ENCODE measurements at places on chromosomes 1 and 21.
A peak's percentile ranks its signal among the peaks of the same experiment; 100 is the strongest.

DNA sequence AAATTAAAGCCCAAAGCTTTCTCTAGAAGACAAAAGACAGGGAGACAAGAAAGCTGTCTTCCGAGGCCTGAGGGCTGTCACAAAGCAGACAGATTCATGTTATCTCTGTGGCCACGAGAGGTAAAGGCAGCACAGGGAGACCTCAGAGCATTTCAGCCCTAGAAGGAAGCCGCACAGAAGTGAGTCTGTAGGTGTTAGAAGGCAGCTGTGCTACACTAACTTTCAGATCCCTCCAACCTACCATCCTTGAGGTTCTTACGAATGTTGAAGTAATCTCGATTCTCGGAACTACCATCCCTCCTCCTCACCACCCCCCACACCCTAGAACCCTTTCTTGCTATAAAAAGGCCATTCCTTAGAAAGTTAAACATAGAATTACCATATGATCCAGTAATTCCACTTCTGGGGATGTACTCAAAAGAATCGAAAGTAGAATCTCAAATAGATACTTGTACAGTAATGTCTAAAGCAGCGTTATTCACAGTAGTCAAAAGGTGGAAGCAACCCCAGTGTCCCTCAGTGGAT, 21.5 kb upstream of the LYST start:
- DNase-seq, result no peak

GRCh38 chr1:152457071-152457470, 43.0 kb upstream of the CRNN start:
- DNase-seq, result no peak

DNA sequence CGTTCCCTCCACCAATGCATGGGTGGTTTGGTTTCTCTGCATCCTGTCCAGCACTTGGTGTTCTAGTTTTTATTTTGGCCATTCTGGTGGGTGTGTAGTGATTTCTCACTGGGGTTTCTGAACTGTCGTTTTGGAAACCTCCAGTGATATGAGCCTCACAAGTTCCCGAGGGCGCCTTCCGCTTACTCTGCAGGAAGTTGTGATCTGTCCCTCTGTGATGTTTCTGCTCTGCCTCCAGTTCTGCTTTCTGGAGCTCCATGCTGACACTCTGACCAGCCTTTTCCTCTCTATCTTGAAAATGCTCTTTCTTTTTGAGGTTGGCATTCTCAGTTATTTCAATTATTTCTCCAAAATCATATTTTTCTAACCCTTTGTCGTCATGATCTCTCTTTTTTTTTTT, 111.6 kb downstream of the PLD5 start:
- no peak for DNase-seq

DNA sequence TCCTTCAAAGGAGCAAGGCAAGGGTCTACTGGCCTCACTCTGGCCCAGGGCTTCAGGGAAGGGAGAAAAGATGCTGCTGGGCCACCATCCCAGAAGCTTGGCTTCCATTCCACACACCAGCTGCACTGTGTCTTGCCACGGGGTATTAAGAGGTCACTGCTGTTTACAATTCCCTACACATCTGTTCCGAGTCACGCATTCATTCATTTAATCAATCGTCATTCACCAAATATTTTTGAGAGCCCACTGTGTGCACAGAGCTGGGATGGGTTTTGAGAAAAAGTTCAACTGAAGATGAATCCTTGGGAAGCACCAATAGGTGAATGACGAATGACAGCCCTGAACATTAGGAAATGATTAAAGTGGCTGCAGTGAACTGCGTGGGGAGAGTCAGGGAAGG, 101.7 kb downstream of the NAV1 start:
- DNase-seq, result peak; percentile 89

DNA sequence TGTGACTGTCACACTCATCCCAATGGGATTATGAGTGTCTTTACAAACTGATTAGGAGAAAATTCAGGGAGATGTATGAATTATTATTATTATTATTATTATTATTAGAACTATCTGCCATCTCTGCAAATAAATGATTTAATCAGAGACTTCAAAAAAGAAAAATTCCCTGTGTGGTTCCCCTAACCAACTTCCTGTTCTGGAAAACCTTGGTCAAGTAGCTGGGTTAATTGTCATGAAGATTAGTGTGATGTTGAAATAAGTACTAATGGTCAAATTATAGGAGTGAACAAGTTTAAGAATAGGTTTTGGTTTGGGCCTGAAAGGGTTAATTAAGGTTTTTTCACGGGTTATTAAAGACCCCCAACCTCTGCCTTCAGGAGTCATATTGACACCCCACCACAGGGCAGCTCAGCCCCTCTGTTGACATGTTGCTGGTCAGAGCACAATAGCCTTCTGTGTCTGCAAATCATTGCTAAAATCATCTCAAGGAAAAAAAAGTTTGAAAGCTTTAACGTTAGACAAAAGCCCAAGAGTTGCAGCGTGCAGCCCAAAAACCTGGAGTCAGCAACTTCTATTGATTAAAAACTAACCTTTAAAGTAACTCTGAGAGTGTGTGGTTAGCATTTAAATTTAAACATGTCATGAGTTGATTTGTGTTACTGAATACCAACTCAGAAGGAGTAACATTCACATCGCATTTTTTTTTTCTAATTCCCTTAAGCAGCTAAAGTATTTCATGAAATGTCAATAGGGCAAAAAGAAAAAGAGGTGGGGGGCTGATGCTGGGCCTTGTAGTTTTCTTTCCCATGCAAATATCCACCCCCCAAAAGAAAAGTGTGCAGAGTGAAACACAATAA, 272.5 kb downstream of the TM2D1 start:
- no peak for DNase-seq

- DNase-seq, result no peak
These were observed 63.1 kb upstream of the MUTYH start for GRCh38 chr1:45403298-45403697.

DNA sequence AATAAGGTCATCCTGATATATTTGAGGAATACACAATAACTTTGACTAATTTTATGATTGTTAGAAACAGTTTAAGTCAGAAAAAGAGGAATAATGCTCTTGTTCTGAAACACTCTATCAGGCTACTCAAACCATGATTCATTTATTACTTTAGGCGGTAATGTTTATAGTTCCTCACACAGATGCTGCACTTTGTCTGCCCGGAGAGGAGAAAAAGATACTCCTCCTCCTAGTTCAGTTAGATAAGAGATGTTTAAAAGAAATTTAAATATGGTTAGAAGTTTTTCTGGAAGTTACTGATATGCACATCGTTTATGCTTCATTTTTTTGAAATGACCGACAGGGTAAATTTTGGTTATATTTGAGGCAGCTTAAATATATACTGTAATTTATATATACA, 103.0 kb downstream of the ZMYM4 start:
- DNase-seq, result no peak

DNA sequence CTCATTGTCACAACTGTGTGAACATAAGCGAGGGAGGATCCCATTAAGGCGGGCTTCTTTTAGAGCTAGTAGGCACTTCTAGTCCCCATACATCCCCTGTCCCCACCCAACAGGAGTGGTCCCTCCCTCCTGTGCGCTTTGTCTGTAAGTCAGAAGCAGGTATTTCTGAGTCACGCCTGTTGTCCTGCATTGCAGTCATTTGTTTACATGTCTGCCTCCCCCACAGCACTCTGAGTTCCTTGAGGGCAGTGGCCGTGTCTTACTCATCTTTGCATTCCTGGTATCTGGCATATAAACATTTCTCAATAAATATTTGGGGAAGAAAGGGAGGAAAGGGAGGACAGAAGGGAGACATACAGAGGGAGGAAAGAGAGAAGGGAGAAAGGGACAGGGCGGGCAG, 40.3 kb downstream of the PLEKHA6 start:
- peak; percentile 88 for DNase-seq

DNA sequence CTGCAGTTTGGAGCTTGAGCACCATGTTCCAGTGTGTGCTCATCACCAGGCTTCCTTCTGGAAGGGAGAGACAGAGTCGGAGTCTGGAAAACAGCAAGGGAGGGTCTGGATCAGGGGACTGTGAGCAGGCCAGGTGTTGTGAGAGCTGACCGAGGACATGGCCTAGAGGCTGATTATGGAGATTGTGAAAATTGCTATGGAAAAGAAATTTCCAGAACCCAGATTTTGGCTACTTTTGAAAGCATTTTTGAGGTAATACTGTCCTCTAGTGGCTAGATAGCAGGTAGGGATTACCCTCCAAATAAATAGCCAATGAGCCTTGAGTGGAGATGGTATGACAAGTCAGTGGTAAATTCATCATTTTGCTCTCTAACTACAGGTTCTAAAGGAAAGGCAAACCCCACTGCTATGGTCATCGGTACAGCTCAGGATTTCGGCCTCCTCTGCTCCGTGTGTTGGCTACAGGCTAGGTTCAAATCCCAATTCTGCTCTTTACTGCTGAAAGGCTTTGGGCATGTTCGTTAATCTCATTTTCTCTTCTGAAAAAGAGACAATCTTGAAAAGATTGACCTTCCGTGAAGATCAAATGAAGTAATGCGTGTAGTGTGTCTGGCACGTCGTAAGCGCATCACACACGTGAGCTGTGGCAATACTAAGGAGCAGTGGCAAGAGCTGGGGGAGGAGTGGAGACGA, 1.0 kb upstream of the HAO2 start:
- DNase-seq, result no peak

DNA sequence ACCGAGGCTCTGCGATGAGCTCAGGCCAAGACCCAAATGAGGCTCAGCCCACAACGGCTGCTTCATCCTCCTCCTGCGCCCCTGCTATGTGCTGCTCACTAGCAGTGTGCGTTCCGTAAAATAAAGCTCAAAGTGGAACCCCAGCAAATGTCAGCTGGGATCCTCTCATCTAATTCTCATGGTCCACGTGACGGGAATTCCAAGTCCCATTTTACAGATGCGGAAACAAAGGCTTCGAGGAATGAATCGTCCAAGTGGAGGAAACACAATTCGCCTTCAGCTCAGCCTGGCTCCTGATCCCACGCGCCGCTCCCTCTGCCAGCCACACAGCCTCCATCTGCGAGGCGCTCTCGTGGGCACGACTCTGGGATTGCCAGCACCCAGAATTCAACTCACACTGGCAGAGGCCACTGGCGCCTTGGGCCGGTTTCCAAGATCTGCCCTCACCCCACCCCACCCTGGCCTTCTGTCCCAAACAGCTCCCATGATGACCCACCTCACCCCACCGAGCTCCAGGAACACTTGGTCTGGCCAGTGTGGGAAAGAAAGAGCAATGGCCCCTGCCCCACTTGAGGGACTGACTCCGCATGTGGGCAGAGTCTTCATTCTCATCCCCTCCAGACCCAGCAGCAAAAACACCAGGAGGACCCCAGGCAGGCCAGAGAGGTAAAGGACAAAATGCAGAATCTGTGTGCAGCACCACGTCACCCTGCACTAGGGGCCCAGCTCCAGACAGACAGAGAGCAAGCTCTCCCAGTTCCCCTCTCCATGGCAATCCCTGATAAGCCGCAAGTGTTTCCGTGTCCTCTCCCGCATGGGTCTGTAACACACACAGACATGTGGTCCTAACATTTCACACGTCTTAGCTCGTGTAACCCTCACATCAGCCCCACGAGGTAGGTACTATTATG, 10.5 kb downstream of the CASZ1 start:
- DNase-seq, result no peak

GRCh38 chr1:156910309-156910782, 10.1 kb upstream of the LRRC71 start:
- no peak for DNase-seq

GRCh38 chr1:79599257-79599656, 592.7 kb upstream of the ADGRL4 start:
- no peak for DNase-seq

DNA sequence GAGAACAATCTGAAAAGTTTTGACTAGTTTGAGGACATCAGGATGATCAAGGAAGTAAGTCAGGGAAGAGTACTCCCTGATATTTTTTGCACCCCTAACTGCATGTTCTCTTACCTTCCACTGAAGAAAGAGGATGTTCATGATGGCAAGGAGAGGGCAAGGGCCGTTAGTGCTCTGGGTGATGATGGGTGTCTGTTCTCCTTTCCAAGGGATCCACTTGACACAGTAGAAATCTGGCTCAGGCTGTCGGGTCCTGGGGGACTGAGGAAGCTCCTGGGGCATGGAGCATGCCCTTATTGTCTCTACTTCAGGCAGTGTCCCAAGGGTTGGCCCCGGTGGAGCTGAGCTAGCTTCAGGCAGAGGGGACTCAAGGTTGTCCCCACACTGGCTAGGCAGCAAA, 4.7 kb downstream of the MINDY1 start:
- no peak for DNase-seq

DNA sequence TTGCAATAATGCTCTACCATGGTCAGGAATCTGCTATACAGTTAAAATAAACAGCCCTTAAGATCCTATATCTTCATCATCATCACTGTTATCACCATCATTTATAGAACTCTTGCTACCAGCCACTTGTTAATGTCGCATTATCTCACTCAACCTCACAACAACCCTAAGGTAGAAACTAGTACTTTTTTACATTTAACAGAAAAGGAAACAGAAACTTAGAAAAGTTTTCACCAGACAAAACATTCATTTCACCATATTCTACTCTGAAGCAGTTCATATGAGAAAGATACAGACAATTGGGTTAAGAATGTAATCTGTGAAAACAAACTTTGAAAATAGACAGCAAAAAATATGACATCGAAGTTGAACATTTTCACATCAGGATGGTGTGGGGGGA, 262.6 kb downstream of the ATG4C start:
- no peak for DNase-seq

GRCh38 chr1:201356236-201356635, 21.2 kb downstream of the TNNT2 start:
- DNase-seq, result no peak

DNA sequence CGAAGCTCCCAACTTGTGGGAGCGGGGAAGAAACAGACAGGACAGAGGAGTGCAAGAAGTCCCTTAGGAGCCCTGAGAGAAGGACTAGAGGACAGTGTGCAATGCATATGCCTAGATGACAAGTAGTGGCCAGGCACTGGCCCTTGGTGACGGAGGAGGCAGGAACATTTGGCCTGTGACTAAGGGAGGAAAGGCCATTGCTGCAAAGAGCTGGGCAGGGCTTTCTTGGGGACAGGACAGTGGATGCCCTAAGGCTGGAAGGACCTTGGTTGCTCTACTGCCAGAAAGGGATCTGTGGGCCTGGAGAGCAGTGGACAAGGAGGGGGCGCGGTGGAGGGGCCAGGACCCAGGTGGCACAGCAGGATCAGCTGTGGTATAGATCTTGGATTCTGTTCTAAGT, 481.3 kb downstream of the CAMTA1 start:
- no peak for DNase-seq

GRCh38 chr1:61253912-61254633, 171.7 kb downstream of the NFIA start:
- DNase-seq, result no peak

DNA sequence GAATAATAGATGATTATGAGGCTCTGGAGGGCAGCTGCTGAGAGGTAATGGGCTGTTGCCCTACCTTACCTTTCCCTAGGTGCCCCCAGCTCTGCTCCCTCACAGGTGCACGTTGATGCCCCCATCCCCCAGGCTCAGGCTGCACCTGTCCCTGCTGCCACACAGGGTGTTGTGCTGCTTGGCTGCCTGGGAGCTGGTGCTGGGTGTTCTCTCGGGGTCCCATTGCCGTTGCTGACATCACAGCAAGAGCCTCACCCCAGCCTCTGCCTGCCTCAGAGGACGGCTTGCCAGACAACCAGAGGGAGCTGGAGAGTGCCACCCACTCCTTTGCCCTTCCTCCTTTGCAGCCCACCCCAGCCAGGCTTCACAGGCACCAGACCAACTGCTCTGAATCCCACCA, 31.4 kb upstream of the DMBX1 start:
- no peak for DNase-seq

Measured in MG63 (cell line).